ENCODE measurements at places on chromosomes 1 and 21.

GRCh38 chr1:151986501-151987190, 7.0 kb downstream of the S100A10 start:
- no peak for DNase-seq

- no peak for DNase-seq
Measured at GRCh38 chr1:31010086-31010989, 55.2 kb downstream of the PUM1 start.

DNA sequence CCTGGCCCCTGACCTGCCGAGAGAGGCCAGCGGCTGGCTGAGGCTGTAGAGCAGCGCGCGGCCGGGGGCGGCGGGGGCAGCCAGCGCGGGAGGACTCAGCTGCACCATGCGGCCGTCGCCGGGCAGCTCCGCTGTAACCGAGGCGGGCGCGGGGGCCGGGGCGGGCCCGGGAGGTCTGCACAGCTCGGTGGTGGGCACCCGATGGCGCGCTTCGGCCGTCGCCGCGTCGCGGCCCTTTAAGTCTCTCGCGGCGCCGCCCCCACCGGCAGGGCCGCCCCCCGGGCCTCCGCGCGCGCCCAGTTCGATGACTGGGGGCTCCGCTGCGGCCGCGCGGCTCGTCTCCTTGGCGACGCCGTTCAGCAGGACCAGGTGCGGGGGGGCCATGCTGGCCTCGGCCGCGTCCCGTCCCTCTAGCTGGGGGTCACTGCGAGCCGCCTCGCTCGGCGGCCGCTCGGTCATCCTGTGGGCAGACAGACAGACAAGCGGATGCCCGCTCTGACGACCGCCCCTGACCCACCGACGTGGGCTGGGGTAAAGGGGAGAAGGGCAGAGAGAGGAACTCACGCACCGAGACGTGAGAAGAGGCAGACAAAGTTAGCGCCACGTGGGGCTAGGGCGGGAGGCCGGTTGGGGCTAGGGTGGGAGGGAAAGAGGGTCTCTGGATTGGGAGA, 6.5 kb downstream of the TAL1 start:
- DNase-seq = peak; percentile 57

DNA sequence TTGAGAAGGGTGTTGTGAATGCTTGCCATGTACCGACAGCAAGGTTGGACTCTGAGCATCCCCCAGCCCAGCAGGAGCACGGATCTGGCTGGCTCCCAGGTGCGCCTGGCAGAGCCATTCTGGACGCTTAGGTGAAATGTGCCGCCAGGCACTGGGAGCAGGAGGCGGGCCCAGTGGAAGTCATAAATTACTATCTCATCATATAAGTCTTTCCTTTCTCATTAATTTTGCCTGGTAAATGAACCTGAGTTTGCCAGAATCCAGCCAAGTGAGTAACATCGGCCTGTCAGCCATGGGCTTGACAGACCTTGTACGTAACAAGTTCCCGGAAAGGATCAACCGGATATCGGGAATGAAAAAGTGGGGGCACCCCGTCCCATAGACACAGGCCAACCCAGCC, 179.5 kb upstream of the ARHGEF16 start:
- DNase-seq = no peak

GRCh38 chr1:25028907-25029599, 99.0 kb upstream of the RUNX3 start:
- DNase-seq = no peak

- no peak for DNase-seq
Measured at GRCh38 chr1:12127206-12127810, 39.5 kb upstream of the TNFRSF1B start.

GRCh38 chr1:25161981-25162380, 70.3 kb downstream of the SYF2 start:
- no peak for DNase-seq

- DNase-seq = no peak
Measured at GRCh38 chr1:37845049-37845646, 14.2 kb downstream of the MTF1 start.

DNA sequence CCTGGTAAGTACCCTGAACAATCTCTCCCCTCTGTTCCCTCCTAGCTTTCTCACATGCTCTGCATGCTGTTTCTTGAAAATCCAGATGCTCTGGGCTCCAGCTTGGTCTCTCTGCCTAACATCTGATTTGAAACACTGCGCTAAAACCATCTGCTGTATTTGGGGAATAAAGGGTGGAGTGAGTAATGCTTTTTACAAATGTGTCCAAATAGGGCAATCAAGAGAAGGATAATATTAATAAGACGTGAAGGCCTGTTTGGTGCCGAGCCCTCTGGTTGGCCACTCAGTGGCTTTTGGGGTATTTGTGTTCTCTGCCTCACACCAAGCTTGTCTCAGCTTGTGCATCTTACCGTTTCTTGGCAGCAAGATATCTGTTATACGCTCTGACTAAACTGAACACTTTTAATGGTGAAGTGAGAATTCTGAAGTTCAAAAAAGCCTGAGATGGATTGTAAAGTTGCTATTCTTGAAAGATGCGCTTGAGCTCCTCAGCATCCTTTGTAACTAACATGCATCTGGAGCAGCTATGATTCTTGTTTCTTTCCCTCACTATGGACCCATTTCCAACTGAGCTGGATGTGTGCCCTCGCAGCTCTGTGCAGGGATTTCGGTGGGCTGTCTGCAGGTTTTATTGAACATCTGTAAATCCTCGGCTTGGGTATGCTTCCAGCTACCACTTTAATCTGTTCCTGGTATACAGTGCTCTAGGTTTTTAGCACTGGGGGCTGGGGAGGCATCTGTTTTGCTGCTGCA, 269.4 kb downstream of the RWDD3 start:
- no peak for DNase-seq

DNA sequence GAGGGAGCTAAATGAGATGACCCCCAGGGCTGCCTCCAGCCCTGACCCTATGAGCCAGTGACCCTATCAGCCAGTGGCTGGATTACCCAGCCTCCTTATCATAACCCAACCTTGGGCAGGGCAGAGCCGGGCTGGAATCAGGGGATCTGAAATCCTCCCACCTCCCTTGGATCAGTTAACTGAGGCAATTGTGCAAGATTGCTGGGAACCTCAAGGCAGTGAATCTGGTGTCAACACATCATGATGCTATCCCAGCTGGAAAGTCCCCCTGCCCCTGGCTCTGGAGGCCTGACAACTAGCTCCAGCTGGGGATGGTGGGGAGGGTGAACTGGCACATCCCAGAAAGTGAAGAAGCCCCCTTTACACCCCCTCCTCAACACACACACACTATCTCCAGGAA, 6.4 kb upstream of the TSPAN1 start:
- DNase-seq = no peak

- no peak for DNase-seq
Measured at GRCh38 chr1:173856903-173857302, 10.9 kb downstream of the GAS5 start.
